ENCODE measurements at places on chromosomes 3 and 15. TPM values are rescaled to one million over a fixed set of nuclear protein-coding genes. Genes with fewer than 3 reads are reported as not detected.

Gene TTLL3
- 40.8 TPM for total RNA-seq

Gene ARL8B
- total RNA-seq: 89.0 TPM

Gene FBN1
- 4,431 TPM for total RNA-seq

Gene PPARG
- 39.4 TPM for total RNA-seq

Gene CKMT1B
- total RNA-seq: not detected

Gene UACA
- 149 TPM for total RNA-seq

Gene SERPINI2
- not detected for total RNA-seq

Gene NANOGP8
- total RNA-seq: not detected

Gene CHST2
- total RNA-seq: 5.0 TPM

Gene SLMAP
- 44.1 TPM for total RNA-seq

Gene DPPA2
- total RNA-seq: not detected

Gene GCNT3
- 0.27 TPM for total RNA-seq

Gene ANKUB1
- total RNA-seq: not detected

Gene C2CD4A
- total RNA-seq: not detected
